Epithelial cell of alveolus of lung (primary cell): ENCODE measurements at places on chromosomes 2 and 18. TPM values are rescaled to one million over a fixed set of nuclear protein-coding genes. Genes with fewer than 3 reads are reported as not detected.

KIF1A gene
- total RNA-seq: 2.7 TPM in 1 of 2 replicates, not detected in the other

ITGA6 gene
- total RNA-seq: 11.8 and 19.0 TPM in 2 replicates

LIMS4 gene
- total RNA-seq: 1.3 TPM in 1 of 2 replicates, not detected in the other

HOXD8 gene
- total RNA-seq: not detected in 2 replicates

RNF152 gene
- total RNA-seq: 10.0 and 11.6 TPM in 2 replicates

AUP1 gene
- total RNA-seq: 73.7 and 74.2 TPM in 2 replicates

PTPRM gene
- 22.2 and 28.8 TPM in 2 replicates for total RNA-seq

XRCC5 gene
- 195 and 228 TPM in 2 replicates for total RNA-seq

TUBB8B gene
- total RNA-seq: not detected in 2 replicates

RBM43 gene
- total RNA-seq: 3.6 and 12.1 TPM in 2 replicates

TRABD2A gene
- 5.3 and 16.3 TPM in 2 replicates for total RNA-seq

SP140 gene
- total RNA-seq: 0.39 TPM in 1 of 2 replicates, not detected in the other

GPR45 gene
- not detected in 2 replicates for total RNA-seq

PRSS56 gene
- total RNA-seq: 0.48 TPM in 1 of 2 replicates, not detected in the other

RAPGEF4 gene
- total RNA-seq: 0.13 and 2.1 TPM in 2 replicates

COLEC12 gene
- total RNA-seq: 4.0 and 8.8 TPM in 2 replicates

GYPC gene
- total RNA-seq: 93.2 and 195 TPM in 2 replicates

KCNIP3 gene
- total RNA-seq: 0.78 and 0.96 TPM in 2 replicates

DQX1 gene
- 0.39 TPM in 1 of 2 replicates, not detected in the other for total RNA-seq

BMP10 gene
- not detected in 2 replicates for total RNA-seq

SETBP1 gene
- 1.8 and 10.4 TPM in 2 replicates for total RNA-seq

HMSD gene
- 0.16 and 0.78 TPM in 2 replicates for total RNA-seq

NT5C1B gene
- not detected in 2 replicates for total RNA-seq

ZNF396 gene
- 0.78 and 1.4 TPM in 2 replicates for total RNA-seq

THUMPD2 gene
- total RNA-seq: 4.9 and 10.9 TPM in 2 replicates

MARCO gene
- not detected in 2 replicates for total RNA-seq

NEU4 gene
- 0.08 TPM in 1 of 2 replicates, not detected in the other for total RNA-seq

RNPEPL1 gene
- 35.9 and 41.3 TPM in 2 replicates for total RNA-seq

GCKR gene
- 0.24 and 0.39 TPM in 2 replicates for total RNA-seq

EN1 gene
- total RNA-seq: 0.32 and 0.39 TPM in 2 replicates

HS6ST1 gene
- 65.3 and 104 TPM in 2 replicates for total RNA-seq

SLC9A2 gene
- not detected in 2 replicates for total RNA-seq

LINC00305 gene
- not detected in 2 replicates for total RNA-seq

PJVK gene
- total RNA-seq: 0.65 and 2.9 TPM in 2 replicates

GPR75 gene
- 0.52 and 2.1 TPM in 2 replicates for total RNA-seq

C18orf54 gene
- 4.5 and 5.2 TPM in 2 replicates for total RNA-seq

EMX1 gene
- not detected in 2 replicates for total RNA-seq

SLC5A7 gene
- not detected in 2 replicates for total RNA-seq

UPP2 gene
- not detected in 2 replicates for total RNA-seq
